ENCODE measurements at places on chromosomes 4 and X.

DNA sequence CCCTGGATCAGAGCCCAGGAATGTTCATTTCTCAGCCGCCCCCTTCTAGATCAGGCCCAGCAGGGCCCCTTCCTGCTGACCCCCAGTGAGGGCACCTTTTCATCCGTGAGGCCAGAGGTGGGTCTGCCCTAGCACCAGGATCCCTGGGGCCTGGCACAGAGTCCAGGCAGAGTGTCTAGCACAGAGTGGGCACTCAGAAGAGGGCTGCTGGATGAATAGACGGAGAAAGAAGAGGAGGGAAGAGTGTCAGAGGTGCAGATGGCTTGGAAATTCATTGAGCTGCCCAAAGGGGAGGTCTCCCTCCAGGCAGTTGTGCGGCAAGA lies 106.5 kb downstream of the CPZ start:
- DNase-seq: no peak

- no peak for DNase-seq
Observed at GRCh38 chr4:3816256-3816825, 50.2 kb downstream of the ADRA2C start.

- DNase-seq: no peak
Observed at GRCh38 chr4:67055319-67055718, 490.0 kb downstream of the CENPC start.

DNA sequence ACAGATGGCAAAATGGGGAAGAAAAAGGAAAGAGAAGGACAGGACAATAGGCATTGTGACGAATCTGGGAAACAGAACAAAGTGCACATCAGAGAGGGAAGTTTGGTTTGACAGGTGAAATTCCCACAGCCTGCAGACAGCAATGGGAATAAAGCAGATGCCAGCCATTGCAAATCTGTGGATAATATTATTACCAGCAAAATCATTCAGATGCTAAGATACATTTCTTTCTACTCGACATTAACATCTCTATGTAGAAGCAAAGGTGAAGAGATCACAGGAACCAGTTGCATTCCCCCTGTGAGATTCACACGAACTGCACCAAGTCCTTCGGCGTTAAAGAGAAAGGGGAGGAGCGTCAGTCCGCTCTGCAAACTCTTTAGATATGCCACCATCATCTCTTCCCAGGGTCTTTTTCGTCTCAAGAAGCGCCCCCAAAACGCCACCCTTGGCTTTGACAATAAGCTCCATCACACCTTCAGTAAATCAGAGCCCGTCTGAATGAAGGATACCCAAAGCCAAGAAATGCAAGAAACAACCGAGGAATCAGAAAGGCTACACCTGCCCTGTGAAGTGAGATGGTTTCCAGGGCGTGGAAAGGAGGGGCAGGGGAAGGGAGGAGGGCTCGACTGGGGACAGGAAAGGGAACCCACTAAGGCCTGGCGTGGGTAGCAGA lies 1.9 kb downstream of the NEUROG2 start:
- no peak for DNase-seq

DNA sequence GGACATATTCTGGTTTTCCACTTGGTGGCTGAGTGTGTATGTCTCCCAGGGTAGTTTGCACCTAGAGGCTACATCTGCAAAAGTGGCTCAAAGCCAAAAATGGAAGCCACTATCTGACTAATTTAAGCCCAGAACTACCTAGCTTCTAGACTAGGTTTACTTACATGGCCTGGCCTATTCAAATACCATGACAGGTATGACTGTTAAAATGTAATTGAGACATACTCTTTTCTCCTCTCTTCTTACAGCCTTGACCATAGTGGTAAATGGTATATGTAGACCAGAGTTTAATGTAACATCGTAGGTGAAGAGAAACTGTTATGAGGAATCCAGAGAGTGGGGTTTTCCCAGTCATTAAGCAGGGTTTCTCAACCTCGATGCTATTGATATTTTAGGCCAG lies 2.6 kb upstream of the TRPC5 start:
- DNase-seq: no peak

GRCh38 chr4:188971125-188971524 lies 831.9 kb downstream of the TRIML1 start:
- no peak for DNase-seq

DNA sequence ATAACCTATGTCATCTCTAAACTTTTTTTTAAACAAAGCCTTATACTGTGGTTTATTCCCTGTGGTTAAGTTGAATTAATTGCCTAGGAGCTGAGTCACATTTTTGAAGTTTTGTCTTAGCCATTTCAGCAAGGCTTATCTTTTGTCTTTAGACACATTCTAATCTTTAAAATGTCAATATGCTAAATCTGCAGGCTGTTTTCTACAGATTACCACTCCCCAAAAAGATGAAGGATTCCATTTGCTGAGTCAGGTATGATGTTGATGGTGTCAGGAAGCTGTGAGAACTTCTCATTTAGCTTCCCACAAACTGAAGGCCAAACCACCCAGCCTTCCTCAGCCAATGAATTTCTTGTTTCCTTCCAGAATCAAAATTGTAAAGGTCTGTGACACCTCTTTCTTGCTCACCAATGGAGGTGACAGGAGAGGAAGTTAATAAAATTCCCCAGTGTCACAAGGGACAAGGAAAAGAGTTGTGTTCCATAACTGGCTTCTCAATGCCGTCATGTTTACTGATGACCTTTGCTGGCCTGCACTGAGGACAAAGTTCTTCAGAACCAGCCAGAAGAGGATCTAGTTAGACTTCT lies 3.7 kb upstream of the CXCL6 start:
- DNase-seq: no peak

GRCh38 chr4:168880072-168880675 lies 129.9 kb downstream of the CBR4 start:
- no peak for DNase-seq

DNA sequence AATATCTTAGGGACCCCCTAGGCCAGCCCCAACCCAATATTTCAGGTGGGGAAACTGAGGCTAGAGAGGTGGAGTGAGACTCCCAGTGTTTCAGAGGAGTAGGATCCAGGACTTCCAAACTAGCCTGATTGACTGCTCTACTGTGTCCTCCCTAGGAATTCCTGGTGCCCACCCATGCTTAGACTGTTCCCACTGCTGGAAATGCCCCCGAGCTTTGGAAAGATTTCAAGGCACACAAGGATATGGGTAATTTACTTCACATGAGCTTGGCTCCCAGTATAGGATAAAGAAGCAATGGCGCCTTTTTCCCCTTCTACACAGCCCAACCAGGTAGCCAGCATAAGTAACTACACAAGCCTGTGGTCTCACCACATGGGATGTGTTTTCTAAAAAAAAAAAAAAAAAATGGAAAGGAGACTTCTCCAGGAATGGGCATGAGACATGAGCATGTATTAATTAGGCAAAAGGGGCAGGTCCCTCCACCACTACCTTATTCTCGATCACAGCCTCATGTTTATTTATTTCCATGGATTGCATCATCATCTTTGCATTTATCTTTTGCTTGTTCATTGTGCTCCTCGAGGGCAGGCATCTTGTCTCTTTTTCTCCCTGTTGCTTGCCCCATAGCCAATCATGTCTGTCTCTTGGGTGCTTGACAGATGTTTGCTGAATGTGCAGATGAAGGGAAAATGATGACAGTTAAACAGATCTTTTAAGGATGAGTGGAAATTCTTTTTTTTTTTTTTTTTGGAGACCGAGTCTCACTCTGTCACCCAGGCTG lies 66.7 kb downstream of the DRD5 start:
- DNase-seq: no peak

- no peak for DNase-seq
Observed at GRCh38 chr4:75733369-75733768, 9.0 kb downstream of the USO1 start.

DNA sequence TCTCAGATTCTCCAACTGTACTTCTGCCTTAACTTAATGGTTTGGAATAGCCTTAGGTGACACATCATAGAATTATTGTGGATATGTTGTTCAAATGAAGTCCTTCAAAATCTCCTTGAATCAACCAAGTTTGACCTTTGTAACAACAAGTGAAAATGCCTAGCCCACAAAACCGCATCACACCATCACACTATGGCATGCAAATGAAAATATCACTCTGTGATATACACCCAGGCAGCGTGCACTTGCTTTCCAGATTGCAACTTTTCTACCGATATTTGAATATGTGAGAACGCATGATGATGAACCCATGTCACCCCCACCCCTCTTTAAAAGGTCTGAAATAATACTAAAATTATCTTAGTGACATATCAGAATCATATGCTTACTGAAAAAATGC lies 656.7 kb downstream of the GABRG1 start:
- DNase-seq: no peak

All from hypothalamus (tissue), 51 donors.